ENCODE measurements at places on chromosomes 4 and X.

DNA sequence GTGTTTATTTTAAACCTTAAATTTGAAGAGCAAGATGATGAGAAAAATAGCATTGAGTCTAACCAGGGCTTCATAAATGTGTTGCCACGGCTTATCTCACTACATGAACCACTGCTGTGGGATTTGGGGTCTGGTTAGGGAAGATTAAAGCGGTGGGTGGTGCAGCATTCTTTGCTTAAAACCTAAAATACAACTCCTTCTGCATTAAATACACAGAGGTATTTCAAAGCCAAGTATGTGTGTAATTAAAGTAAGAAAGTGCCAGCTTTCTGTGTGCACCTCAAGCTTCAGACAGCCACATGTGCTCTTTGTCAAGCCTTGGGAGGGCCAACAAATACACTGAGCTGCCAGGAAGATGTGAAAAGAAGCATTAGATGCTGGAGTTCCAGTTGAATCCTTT lies 128.0 kb downstream of the CPE start:
- DNase-seq, result no peak

- no peak for DNase-seq
Measured at GRCh38 chrX:123311486-123311885, 127.4 kb downstream of the GRIA3 start.

- DNase-seq, result no peak
Measured at GRCh38 chrX:46849933-46850332, 13.1 kb downstream of the RP2 start.

DNA sequence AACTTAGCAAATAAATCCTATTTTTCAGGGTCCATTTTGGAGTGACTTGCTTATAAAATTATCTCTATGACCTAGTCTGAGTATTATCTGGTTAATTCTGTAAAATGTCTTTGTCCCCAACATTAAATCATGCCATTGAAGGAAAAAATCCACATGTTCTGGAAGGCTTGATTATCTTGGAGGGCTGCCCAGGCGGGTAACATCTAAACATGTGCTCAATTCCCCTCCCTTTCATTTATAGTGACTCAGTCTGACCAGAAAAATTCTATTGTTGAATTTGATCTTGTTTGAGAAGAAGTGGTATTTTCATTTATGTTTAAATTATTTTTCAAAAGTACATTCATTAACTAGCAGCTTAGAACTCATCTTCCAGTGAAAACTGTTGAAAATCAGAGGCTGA lies 55.4 kb upstream of the SLC10A7 start:
- DNase-seq, result no peak

GRCh38 chr4:20367446-20367845 lies 115.7 kb downstream of the SLIT2 start:
- DNase-seq, result no peak

GRCh38 chr4:16122784-16123183 lies 39.0 kb upstream of the PROM1 start:
- DNase-seq, result no peak

DNA sequence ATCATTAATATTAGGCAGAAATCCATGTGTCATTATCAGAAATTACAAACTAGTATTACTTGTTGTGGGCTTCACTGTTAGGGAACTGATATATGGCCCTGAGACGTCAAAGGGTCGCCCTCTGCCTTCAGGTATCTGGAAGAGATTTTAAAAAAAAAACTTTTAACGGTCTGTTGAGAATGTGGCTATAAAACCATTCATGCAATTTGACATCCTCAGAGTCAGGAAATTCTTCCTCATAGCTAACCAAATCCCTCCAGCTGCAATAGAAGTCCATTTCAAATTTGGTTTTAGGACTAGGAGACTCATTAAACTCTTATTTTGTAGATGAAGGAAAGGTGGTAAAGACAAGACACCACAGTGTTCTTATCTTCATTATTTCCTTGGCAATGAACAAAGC lies 194.2 kb upstream of the NOCT start:
- no peak for DNase-seq

GRCh38 chrX:129000797-129001196 lies 522.5 kb downstream of the SMARCA1 start:
- DNase-seq, result no peak

- no peak for DNase-seq
Measured at GRCh38 chrX:1463581-1463980, 10.9 kb upstream of the ASMTL start.

DNA sequence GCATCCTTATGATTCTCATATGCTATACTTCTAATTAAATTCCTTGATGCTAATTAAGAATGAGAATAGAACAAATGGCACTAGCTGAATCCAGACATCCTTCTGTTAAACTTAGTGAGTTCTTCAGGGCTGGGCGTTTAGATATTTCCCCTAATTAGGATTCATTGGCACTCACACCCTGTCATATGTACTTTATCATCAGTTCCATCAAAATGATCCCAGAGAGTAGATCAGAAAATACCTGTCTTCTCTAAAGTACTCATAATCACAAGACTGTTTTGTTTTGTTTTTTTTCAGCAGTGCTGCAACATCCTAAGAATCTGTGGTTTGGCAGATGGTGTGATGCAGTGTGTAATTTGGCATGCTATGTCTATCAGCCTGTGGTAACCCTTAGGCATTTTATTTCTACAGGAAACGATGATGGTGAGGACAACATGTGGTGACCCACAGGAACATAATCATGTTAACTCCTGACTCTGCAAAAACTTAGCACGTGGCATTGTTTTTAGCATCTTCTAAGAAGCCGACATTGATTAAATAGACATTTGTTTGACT lies 2528.4 kb downstream of the ARAP2 start:
- no peak for DNase-seq

DNA sequence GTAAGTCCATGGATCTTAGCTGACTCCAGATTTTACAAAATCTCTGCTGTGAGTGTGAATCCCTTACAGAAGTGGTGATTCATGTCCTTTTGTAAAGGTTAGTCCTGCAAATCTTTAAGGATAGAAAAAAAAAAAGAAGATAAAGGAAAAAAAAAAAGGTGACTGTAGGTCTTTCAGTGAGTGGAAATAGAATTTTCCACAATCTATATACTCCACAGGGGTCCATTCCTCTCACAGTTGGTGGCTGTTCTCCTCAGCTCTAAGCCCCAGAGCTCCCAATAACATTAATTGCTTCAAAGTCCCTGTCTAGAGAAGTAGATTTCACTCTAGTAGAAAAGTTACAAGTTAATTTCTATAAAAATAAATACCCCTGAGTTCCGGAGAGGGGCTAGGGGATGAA lies 189.1 kb downstream of the NDST4 start:
- DNase-seq, result peak; percentile 27

GRCh38 chr4:25330905-25331808 lies 18.6 kb downstream of the ZCCHC4 start:
- DNase-seq, result no peak

DNA sequence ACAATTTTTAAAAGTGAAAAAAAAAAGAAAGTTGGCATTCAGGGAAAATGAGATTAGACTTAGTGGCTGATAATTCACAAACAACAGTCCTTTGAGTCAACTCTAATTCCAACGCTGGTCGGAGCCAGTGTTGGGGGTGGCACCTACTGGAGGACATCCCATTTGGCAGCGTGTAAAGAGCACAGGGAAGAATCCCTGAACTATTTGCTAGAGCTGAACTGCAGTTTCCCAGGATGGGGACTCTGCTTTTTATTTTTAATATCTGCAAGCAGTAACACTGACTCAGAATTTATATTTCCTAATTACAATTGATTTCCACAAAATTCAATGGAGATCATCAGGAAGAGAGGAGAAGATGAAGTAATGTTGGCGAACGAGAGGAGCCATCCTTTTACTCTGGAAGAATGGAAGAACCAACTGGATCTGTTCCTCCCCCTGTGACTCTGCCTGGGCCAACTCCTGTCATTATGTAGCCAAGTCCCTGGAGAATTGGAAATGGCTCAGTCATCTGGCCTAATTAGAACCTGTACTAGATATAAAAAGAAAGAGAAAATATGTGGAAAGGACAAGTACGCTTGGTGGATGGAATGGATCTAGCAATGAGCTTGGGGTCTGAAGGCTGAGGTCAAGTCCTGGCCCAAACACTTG lies 76.7 kb downstream of the IRF2 start:
- no peak for DNase-seq

GRCh38 chrX:10404436-10404835 lies 215.9 kb downstream of the MID1 start:
- no peak for DNase-seq
